ENCODE measurements at places on chromosomes 13 and 19. TPM values are rescaled to one million over a fixed set of nuclear protein-coding genes. Genes with fewer than 3 reads are reported as not detected.

PCP2 gene
- not detected for total RNA-seq

FAM98C gene
- 12.9 TPM for total RNA-seq

RFPL4A gene
- not detected for total RNA-seq

FFAR2 gene
- total RNA-seq, result 0.58 TPM

NCCRP1 gene
- not detected for total RNA-seq

CGB8 gene
- total RNA-seq, result not detected

ZSCAN1 gene
- total RNA-seq, result 6.0 TPM

WTIP gene
- 8.8 TPM for total RNA-seq

ENOX1 gene
- 5.9 TPM for total RNA-seq

ALOX5AP gene
- total RNA-seq, result not detected

Measured in motor neuron (in vitro differentiated cells).